Omental fat pad (tissue), 4 donors: ENCODE measurements at places on chromosomes 7 and 10. TPM values are rescaled to one million over a fixed set of nuclear protein-coding genes. Genes with fewer than 3 reads are reported as not detected.

Gene IDI2
- not detected for total RNA-seq

Gene PRSS37
- total RNA-seq, result not detected

Gene LRRC18
- not detected for total RNA-seq

Gene NAT16
- not detected for total RNA-seq

Gene FANK1
- 0.94 TPM for total RNA-seq

Gene SFXN3
- total RNA-seq, result 97.3 TPM

Gene SFXN2
- total RNA-seq, result 5.5 TPM

Gene LIPM
- not detected for total RNA-seq

Gene PTPRN2
- 2.4 TPM for total RNA-seq

Gene ASNS
- 15.9 TPM for total RNA-seq

Gene DDX56
- 52.8 TPM for total RNA-seq

Gene HACD1
- 17.4 TPM for total RNA-seq

Gene TEX36
- total RNA-seq, result not detected

Gene MRC1
- total RNA-seq, result 138 TPM

Gene LDB1
- 32.3 TPM for total RNA-seq

Gene ATRNL1
- total RNA-seq, result 2.5 TPM

Gene FAM171A1
- total RNA-seq, result 15.6 TPM

Gene GPR141
- 0.72 TPM for total RNA-seq

Gene FRMPD2
- total RNA-seq, result not detected

Gene NCOA4
- 145 TPM for total RNA-seq

Gene KCNMA1
- total RNA-seq, result 10.1 TPM

Gene SLC39A12
- total RNA-seq, result not detected

Gene DENND2A
- 6.7 TPM for total RNA-seq

Gene CAMK1D
- total RNA-seq, result 6.0 TPM

Gene ELN
- 63.3 TPM for total RNA-seq

Gene CUBN
- total RNA-seq, result 4.5 TPM

Gene CHAT
- not detected for total RNA-seq

Gene EPDR1
- 35.6 TPM for total RNA-seq

Gene MCM10
- 3.3 TPM for total RNA-seq
